Activated gamma-delta T cell treated with anti-CD3 and anti-CD28 coated beads, Interleukin-2, amount 50 U/mL, for 16 hours (primary cell): ENCODE measurements at places on chromosomes 16 and 17.

- DNase-seq, result no peak
These were observed 19.5 kb downstream of the N4BP1 start for GRCh38 chr16:48590476-48590875.

DNA sequence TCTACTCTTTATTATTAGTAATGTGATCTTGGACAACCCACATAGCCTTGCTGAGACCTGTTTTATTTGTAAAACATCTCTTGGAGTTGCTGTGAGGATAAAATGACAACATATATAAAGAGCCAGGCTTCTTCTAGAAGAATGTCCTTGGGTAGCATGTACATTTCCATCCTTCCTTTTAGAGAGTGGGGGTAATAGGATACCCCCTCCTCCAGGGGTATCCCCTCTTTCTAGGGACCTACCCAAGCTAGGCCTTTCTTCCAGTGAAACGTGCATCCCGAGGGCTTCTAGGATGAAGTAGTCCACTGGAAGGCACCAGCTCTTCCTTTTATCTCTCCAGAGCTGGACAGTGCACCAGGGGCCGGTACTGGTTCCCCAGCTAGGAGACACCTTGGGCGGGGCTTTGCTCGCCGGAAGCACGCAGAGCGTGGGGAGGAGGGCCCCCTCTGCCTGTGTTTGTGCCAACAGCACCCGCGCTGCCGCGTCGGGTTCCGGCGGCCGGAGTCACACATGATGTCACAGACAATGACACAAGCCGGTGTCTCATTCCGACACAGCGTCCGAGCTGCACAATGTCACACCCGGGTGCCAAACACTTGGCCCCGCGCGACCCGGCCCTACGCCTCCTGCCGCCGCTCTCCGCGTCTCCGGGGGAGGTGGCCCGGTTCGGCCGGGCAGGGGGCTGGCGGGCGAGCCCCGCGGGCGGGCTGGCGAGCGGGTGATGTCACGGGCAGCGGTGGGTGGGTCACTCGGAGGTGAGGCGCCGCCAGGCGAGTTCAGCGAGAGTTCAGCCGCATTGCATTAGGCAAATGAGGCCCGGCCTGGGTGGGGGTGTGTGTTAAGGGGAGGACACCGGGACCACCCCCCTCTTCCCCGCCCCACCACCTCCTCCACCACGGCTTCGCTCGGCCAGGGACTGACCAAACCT, 23.4 kb downstream of the GJD3 start:
- peak; percentile 78 for DNase-seq

DNA sequence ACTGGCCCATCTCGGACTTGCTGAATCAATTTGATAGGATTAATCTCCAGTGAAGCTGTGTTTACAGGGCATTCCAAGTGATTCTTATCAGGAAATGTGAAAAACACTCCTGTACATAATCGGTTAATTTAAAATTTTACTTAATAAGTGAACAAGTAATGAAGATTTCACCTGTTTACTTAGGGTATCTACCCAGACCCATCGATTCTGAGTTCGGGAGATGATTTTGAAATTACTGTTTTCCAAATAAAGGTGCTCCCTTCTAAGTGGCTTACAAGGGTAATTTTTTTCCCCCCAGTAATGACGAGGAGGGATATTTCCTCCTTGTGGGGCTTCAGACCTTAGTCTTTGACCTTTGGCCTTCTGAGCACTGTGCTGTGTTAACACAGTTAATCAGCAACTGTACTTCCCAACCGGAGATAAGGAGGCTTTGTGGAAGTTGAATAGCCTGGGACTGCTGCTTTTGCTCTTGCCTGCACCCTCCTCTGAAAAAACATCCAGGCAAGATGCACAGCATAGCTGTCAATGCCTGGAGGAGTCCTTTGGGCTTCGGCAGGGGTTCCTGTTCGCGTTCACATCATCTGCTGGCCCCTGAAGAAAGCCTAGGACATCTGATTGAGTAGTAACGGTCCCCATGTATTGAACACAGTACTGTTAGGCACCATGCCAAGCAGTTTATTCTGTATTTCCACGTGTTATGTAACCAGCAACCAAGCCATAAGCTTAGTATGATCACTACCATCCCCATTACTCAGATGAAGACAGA, 1.8 kb downstream of the FAHD1 start:
- DNase-seq, result no peak

DNA sequence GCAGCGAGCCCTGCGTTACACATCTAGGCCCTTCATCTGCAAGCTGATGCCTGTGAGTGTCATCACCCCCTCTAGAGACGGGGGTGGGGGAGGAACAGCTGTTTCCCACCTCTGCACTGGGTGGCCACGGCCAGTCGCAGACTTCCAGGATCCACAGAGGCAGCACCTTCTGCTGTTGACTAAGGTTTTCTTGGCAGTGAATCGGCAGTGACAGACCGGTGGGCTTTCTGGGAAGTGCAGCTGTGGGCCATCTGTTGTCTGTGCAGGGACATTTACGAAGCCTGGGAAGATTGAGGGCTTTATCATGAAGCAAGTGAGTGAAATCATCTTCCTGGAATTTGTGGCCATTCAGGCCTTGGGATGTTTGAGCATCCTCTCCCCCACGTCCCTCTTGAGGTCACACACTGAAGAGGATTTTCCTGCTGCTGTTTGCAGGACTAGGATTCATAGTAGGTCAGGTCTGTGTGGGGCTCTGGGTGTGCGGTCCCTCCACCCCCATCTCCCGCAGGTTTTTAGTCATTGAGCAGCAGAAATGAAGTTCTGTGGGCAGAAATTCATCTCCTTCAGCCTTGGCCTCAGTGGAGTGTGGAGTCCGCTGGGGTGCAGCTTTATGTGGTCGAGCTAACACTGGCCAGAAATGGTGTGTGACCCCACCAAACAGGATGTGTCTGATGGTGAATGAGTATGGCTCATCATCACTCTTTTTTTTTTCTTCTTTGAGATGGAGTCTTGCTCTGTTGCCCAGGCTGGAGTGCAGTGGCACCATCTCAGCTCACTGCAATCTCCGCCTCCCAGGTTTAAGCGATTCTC, 12.0 kb downstream of the PGS1 start:
- no peak for DNase-seq

GRCh38 chr16:17037499-17037898, 433.3 kb downstream of the XYLT1 start:
- no peak for DNase-seq

DNA sequence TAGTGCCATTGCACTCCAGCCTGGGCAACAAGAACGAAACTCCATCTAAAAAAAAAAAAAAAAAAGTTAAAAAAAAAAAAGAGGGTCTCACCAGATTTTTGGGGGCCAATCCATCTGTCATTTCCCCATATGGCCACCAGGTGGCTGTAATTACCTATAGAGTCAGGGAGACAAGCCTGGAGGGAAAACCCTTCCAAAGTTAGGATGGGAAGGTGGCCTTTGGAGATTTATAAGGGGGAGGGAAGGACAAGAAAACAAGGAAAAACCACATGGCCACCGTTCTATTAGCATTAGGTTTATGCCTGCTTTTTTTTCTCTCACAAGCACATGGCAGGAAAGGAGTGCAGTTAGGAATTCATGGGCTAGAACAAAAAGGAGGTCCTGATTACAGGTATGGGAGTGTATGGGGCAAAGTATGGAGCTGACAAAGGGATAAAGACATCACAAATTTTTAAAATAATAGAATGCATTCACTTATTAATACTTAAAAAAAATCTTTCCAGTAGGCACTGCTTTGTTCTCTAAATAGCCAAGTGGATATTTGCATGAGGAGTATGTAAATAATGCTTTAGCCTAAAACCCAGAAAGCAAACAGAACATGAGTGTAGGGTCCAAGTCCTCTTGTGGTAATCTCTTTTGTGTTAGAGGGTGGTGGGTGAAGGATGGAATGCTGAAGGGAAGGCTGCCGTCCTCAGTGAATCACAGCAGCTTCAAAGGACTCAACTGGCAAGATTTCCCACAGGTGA, 5.1 kb downstream of the CYB5D1 start:
- no peak for DNase-seq

DNA sequence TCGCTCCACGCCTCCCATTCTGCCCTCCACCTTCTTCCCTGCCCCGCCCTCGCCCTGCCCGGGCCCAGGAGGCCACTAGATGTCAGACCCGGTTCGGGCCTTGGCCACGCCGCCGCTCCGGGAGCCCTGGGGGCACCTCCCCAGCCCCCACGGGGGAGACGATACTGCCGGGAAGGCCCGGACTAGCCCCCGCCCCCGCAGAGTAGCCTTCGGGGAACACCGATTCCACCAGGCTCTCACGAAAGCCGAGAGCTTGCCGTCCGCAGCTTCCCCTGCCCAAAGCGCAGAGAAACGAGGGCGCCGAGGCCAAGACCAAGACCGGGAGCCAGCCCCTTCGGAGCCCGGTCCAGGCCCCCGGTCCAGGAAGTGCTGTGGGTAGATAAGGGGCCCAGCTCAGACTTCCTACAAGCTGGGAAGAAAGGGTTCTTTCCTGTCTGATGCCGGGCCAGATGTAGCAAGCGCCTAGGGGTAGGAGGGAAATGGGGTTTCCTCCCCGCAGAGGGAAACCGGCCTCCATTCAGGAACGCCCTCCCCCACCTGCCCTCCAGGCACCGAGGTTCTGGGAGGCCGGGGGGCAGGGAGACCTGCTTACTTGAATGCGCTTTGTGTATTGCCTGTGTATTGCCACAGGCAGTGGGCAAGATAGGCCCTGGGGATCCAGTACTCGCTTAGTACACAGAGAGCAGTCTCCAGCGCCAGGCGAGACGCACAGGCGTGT, 806 bp upstream of the CYB561 start:
- no peak for DNase-seq

- peak; percentile 4 for DNase-seq
These were observed 955 bp downstream of the ACLY start for GRCh38 chr17:41917679-41918313.

- no peak for DNase-seq
These were observed 132.2 kb upstream of the MPHOSPH6 start for GRCh38 chr16:82302042-82302727.

DNA sequence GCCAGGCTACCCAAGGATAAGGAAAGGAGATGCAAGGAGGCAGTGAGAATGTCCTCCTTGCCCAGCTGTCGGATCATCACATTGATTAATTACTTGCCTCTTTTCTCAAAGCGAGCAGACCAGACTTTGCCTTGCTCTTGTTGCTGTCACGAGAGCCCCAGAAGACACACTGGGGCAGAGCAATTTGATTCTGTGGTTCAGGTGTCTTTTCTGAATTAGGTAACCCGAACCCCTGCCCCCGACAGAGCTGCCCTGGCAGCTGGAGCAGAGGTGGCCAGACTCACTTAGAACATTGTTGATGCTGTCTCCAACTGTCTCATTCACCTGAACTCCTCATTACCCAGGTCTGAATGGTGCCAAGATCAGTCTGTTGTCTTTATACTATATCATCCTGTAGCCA, 34.3 kb downstream of the VAT1L start:
- no peak for DNase-seq

DNA sequence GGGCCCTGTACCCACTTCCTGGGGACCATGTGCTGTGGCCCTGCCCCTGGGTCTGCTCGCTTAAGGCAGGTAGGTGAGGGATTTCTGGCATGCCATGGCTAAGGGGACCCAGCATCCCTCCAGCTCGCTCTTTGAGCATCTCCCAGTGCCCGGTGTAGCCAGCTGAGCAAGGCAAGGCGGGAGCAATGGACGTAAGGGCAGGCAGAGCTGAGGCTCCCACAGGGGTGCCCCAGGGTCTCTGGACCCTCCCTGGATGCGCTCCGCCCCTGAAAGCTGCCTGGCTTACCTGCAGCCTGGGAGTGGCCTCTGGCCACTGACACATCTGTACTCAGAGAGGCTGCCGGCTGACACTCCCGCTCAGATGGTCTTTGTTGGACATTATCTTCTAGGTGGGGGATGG, 189.9 kb downstream of the IRF8 start:
- no peak for DNase-seq

- DNase-seq, result no peak
These were observed 301.9 kb downstream of the SOX9 start for GRCh38 chr17:72422505-72423285.

DNA sequence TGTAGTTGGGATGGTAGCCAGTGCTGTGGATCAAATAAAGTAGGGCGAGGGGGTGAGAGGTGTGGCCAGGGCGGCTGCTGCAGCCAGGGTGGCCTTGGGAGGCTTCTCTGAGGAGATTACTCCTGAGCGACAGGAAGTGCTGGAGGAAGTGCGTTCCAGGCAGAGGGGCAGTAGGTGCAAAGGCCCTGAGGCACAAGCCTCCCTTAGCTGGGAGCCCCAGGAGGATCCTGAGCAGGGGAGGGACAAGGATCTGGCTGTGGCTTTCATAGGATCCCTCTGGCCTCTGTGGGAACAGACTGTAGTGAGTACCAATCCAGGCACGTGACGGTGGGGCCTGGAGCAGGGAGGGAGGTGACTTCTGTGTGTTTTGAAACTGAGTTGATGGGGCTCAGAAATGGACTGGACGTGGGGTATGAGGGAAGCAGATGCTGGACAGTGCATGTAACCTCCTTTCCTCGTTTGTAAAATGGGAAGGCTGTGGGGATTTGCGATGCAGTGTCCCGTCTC, 2.8 kb downstream of the LLGL1 start:
- DNase-seq, result no peak

GRCh38 chr17:10598621-10599020, 49.2 kb upstream of the MYH2 start:
- no peak for DNase-seq

GRCh38 chr16:88391144-88391850, 8.5 kb downstream of the ZNF469 start:
- no peak for DNase-seq
